ENCODE measurements at places on chromosomes 16 and 17. TPM values are rescaled to one million over a fixed set of nuclear protein-coding genes. Genes with fewer than 3 reads are reported as not detected.
A peak's percentile ranks its signal among the peaks of the same experiment; 100 is the strongest.

DNA sequence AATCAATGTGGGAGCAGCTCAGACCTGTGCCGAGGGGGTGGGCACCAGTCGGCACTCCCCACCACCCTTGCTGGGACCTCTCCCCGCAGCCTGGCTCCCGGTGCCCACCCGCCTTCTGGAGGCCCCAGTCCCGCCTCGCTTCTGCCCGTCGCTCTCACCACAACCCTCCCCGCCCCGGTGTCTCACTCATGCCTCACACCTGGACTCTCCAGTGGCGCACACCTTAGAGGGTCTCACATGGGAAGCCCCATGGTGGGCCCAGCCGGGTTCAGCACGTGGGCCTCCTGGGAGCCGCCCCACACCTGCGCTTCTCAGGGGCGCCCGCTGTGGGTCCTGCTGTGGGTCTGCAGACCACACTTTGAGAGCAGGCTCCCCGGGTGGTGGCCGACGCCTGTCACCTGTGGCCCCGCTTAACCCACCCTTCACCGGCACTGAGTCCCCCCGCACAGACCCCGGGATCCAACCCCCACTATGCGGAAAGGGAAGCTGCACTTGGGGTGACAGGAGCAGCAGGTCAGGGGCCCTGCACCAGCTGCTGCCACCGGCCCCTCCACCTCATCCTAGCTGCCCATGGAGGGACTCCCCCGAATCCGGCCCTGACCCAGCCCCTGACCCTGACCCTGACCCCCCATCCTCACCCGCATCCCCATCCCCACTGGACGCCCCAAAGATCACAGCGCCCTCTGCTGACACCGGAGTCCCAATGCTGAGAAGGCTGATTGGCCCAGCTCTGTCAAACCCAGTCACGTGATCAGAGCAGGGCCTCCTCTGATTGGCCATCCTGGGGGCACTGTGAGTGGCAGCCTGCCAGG lies 27.4 kb upstream of the SLC38A10 start:
- peak; percentile 94 for ATAC-seq

DNA sequence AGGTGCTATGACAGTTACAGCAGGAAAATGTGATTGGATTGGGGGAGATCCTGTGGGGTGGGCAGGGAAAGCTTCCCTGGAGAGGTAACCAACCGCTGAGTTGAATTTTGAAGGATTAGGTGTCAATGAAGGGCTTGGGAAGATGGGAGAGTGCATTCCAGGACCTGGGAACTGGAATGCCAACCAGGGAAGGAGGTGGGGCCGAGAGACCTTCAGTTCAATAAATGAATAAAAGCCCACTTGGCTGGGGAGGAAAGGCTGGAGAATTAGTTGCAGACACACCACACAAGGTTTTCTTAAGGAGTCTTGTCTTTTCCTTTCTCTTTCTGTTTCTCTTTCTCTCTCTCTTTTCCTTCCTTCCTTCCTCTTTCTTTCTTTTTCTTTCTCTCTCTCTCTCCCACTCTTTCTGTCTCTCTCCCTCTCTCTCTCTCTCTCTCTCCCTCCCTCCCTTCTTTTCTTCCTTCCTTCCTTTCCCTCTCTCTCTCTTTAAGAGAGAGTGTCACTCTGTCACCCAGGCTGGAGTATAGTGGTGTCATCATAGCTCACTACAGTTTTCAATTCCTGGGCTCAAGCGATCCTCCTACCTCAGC lies 3.3 kb downstream of the USP43 start:
- no peak for ATAC-seq

- ATAC-seq: no peak
Observed at GRCh38 chr16:84635702-84636101, 12.6 kb upstream of the KLHL36 start.

- no peak for ATAC-seq
Observed at GRCh38 chr17:79219208-79219935, 144.7 kb downstream of the ENGASE start.

- no peak for ATAC-seq
Observed at GRCh38 chr16:48330189-48330840, 54.9 kb downstream of the SIAH1 start.

DNA sequence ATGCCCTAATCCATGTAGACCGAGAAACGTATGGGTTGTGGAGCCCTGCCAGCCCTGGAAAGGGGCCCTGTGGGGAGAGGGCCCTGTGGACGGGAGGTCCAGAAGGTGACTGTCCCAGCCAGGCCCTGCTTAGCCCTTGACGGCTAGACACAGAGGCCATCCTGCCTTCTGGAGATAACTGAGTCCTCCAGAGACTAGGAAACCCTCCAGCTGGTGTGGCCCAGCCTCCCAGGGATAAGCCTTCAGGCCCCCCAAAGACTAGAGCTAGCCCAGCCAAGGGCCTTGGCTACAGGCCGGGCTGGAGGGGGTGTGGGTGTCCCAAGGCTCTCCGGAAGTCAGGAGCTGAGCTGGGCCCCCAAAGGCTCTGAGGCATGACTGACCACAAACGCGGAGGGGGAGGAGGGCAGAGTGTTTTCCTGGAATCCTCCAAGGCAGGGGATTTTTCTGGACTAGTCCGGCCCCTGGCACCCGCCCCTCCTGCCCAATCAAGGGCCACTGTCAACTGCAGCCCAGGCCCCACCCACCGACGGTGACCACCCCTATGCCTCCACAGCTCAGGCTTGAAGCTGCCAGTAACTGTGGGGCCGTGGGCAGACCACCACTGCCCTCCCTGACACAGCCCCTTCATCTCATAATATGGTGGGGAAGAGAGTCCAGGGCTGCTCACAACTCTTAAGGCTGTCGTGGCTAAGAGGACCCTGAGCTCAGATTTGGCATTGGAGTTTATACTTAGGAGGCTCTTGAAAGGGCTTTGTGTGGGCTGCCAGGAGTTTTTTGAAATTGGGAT lies 885 bp upstream of the VASN start:
- no peak for ATAC-seq

CTF1 gene
- total RNA-seq: 0.15 TPM

UBE2Z gene
- total RNA-seq: 130 TPM

KRTAP9-2 gene
- not detected for total RNA-seq

SOST gene
- total RNA-seq: not detected

EMP2 gene
- 0.15 TPM for total RNA-seq
